ENCODE measurements at places on chromosomes 2 and 18.

GRCh38 chr2:213150315-213151097, 906 bp downstream of the IKZF2 start:
- no peak for DNase-seq

- DNase-seq = no peak
Observed at GRCh38 chr2:155663265-155663664, 669.3 kb downstream of the NR4A2 start.

DNA sequence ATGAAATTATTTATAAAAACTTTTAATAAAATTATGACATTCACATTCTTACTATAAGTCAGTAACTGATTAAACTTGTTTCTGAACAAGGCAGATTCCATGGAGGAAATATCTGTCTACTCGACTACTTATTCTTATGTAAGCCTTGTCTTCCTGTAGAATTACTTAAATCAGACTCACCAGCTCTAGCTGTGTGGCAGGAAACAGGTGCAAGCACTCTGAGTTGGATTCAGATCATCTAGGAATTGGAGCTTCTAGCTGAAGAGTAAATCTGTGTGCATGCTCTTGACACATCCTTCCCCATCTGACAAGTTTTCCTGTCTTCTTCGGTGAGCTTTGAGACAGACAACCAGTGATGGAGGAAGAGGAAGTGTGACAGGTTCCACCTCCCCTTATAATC, 284.7 kb downstream of the TRIB2 start:
- DNase-seq = no peak

GRCh38 chr2:129766374-129766993, 213.0 kb upstream of the RAB6C start:
- no peak for DNase-seq

- no peak for DNase-seq
Observed at GRCh38 chr18:69763002-69763401, 184.7 kb downstream of the CD226 start.
